ENCODE measurements at places on chromosomes 5 and 9.

DNA sequence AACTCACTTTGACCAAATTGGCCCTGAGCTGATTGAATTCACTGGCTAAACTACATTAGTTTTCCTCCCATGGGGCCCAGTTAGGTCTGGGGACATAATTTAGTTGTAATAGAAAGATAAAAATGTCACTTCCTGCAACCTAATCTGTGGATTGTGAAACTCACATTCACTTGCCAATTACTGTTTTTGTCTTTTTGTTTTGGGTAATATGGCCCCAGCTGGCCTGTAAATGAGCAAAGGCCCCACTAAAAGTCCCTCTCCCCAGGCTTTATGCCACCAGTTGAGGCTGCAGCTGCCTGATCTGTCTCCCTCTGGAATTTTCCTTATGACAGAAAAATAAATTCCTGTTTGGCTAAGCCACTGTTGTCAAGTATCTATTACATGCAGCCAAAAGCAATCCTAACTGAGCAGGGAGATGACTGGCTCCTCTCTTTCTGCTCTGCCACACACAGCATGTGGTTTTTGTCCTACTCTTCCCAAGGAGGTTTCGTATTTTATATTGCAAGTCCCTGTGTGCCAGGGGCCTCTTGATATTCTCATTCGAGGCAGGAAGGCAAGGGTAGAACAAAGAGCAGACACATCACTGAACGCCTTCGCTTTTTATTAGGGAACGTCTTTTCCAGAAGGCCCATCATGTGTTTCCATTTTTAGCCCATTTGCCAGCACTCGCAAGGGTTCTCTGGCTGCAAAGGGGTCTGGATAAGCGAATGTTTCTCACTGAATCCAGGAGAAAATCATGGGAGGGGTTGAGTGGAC lies 24.1 kb upstream of the SLC25A48 start:
- peak; percentile 72 for DNase-seq

DNA sequence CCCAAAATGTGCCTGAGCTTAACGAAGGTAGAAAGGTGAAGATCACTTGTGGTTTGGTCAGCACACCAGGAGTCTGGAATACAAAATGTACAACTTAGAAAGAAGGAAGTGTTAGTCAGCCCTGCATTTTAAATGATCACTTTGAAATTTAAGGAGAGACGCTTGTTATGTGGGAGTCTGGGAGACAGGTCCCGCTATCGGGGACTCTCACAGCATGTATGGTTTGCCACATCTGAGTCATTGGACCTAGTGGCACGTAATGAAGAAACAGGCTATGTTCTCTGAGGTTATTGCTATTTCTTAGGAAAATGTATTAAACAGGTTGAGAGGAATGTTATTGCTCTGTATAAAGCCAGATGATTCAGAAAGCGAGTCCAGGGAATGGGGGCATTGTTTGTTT lies 2362.5 kb upstream of the WWC1 start:
- DNase-seq, result no peak

DNA sequence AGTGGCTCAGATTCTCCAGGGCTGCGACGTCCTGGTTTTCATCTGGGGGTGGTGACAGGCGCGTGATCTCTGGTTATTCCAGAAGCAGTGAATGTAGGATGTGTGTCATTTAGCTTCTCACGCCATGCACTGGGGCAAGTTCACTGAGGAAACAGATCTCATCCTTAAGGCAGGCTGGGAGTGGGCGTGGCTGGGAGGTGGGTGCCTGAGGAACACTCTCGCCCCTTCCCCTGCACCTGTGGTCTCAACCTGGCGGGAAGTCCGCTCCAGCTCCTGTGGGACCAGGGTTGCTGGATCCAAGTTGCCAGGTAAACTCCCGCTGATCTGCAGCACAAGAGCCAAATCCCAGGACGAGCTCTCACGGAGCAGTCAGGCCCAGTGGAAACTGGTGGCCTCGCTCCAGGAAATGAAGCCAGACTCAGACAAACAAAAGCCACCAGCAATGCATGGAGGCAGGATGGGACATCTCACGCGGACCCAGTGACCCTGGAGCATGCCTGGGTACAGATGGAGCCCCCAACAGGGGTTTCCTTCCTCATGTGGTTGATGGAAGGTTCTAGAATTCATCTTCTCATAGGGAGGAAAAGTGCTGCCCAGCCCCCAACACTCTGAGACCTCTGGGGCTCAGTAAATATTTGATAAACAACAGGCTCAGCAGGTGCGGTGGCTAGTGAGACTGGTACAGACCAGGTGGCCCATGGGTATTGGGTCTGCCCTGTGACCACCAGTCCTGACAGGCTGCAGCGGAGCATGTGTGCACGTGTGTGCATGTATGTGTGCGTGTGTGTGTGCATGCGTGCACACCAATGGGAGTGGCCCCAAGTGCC lies 16.3 kb upstream of the SLC12A7 start:
- no peak for DNase-seq

DNA sequence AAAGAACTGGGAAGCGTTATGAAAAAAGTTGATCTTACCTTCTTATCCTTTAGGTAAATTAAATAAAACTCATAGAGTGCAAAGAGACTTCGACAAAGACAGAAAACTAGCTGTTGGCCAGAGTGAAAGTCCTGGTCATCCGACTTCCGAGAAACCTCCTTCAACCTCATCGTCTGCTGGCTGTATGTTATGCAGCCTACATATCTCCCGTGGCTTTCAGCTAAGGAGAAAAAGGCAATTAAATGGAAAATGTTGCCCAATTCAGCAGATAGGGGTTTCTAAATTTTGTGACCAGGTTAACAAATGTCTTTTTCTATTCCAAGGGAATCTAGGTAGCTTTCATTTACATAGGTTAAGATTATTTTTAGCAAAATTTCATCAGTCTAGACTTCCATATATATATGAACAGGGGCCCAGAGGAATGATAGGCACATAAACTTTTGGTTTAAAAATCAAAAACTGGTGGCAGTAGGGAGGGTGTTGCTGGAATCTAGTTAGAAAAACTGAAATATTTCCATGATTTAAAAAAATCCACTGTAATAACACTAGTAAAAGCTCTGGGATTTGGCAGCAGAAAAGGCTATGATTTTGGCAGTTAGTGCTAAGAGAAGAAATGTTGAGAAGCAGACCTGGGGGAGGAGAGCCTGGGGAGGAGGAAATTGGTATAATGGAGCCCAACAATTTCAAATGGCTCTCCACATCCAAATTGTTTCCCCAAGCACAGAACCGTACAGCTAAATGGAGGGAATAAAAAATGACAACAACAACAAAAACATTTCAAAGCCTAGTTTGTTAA lies 32.1 kb downstream of the RAI14 start:
- no peak for DNase-seq

- no peak for DNase-seq
These were observed 153.2 kb upstream of the EGFLAM start for GRCh38 chr5:38105231-38105570.

All from sigmoid colon (tissue), 7 donors.